ENCODE measurements at places on chromosomes 13 and 19.

DNA sequence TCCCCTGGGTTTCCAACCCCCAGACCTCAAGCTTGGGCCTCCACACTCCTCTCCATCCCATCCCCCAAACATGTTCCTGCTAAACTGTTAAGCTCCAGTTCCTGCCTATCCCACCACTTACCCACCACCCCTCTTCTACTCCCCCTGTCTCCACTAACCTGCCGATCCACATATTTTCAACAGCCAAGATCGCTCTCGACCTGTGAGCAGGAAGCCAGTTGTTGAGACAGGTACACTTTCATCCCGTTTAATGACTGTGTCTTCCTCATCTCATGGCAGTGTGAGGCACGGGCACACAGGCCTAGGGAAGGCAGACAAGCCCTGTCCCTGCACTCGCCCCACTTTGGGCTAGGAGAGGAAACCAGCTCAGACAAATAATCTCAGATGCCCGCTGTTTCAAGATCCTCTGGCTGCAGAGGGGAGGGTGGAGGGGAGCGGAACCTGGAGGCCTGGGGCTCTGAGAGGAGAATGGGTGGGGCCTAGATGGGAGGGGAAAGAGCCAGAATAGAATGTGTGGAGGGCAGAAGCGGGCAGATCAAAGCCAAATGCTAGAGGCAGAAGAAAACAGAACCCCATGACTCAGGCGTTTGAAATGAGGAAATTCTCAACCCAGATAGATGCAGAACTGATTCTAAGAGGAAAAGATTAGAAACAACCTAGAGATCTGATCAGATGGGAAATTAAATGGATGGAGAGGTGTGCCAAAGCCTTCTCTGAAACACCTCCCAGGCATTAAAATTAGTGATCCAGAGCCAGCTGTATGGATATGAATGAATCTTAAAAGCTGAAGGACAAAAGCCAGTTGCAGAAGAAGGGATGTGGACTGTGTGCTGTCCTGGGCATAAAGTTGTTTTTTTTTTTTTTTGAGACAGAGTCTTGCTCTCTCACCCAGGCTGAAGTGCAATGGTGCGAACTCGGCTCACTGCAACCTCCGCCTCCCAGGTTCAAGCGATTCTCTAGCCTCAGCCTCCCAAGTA is 16.9 kb upstream of the CYP2S1 start:
- DNase-seq: peak; percentile 90

DNA sequence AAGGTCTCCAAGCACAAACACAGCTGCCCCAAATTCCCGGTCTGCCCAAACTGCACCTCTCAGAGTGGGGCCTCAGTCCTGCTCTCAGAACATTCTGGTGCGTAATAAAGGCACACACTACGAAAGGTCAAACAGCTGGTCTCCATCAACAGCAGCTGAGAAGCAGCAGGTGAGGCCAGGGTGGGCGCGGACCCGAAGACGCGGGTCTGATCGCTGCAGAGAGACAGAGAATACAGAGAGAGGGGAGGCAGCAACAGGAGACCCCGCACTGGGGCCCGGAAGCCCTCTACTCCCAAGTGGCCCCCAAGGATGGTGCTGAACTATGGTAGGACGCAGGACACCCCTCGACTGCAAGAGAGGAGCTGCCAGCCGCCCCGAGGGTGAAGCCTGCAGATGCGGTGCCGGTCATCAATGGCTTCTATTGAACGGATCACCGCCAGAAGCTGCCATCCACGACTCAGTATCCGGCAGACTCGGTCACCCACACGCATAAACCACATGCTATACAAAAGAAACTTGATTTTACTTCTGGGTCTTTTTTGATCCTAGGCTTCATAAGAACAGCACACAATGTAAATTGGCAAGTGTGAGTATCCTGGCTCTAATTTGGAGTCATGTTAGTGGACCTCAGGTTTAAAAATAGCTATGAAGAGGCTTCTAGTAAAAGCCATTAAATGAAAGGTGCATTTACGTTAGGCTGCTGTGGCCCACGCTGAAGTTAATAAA is 33.4 kb downstream of the STK24 start:
- DNase-seq: no peak

- peak; percentile 97 for DNase-seq
These were observed 4.9 kb downstream of the ARHGEF1 start for GRCh38 chr19:41887711-41888382.

DNA sequence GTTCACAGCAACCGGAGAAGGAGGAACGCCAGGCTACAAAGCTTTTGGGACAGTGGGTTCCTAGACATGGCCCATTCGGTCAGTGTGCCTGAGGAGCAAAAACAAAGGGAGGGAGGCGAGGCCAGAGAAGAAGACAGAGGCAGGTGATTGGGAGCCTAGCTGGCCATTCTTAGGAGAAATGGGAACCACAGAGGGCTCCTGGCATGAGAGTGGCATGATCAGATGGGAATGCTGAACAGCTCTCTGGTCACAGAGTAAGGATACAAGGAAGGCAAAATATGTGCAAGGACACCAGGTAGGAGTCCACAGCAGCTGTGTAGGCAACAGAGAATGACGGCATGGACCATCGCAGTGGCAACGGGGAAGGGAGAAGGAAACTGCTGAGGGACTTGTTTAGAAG is 82.4 kb downstream of the EFNB2 start:
- DNase-seq: no peak

Measured in epithelial cell of esophagus (primary cell).